ENCODE measurements at places on chromosomes 12 and 14.

- DNase-seq: no peak
Observed at GRCh38 chr14:80150301-80150700, 61.0 kb downstream of the DIO2 start.

- DNase-seq: no peak
Observed at GRCh38 chr12:50542448-50542847, 37.7 kb downstream of the DIP2B start.

DNA sequence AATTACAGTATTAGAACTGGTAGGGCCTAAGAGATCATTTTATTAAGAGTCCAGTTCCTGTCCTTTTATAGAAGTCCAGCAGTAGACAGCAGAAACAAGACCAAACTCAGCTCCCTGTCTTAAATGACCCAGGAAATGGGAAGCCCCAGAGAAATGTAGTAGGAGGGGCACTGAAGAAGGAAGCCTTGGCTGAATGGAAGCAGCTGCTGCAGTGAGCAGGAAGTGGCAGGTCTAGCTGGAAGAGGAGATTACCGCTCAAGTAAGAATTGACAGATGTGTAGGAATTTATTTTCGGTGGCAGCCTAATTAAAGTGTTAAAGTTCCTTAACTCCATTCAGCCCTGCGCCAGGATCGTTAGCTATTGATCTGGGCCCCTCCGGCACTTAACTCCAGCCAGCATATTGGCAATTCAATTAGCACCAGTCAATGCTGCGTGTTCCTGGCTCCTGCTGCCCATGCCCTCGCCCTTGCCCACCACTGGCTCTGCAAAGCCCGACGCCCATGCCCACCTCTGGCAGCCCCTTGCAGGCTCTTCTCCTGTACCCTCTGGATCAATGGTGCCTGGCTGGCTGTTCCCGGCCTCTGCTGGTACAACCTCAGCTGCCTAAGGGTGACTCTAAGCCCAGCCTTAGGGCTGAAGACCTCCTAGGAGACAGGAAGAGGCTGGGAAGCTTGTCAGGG is 21.1 kb downstream of the ZFHX2 start:
- no peak for DNase-seq

DNA sequence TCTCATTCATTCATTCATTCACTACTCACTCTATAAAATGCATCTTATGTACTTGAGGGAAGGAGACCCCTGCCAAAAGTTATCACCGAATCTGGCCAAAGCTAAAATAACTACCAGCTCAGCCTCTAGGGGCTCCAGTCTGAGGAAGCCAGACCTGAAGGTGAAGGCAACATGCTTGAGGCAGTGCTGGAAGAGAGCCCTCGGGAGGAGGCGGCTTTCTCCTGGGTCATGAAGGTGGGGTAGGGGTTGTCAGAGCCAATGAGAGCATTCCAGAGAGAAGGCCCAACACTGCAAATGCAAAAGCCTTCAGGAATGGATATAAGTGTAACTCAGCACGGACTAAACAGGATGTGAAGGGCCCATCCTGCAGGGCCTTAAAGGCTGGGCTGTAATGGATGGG is 62.4 kb downstream of the GSC start:
- DNase-seq: no peak

DNA sequence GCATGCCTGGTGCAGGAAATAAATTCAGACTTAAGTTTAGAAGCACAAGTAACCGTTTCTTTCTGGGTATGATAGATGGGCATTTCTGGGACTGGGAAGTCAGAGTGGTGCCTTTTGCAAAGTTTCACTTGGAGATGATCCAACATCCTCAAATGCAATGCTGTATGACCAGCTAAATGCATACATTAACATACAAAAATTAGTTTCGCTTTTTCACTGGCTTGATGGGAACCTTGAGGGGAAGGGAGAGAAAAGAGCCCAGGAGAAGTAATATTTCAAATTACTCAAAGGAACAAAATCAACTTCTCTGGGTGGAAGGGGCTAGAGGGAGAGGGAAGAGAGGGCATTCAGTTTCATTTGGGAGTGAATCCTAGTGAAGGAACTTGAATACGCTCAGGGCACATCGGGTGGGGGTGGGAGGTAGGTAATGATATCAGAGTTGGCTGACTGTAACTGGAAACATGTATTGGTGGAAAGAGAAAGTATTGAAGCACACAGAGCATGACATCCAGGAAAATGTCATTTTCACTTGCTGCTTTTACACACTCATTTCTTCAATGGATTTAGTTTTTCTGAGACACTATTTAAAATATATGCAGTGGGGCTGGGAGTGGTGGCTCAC is 175.5 kb downstream of the PTPRO start:
- DNase-seq: no peak

GRCh38 chr12:106917503-106917902 is 38.2 kb upstream of the TMEM263 start:
- no peak for DNase-seq

- peak; percentile 73 for DNase-seq
Observed at GRCh38 chr14:75566321-75566720, 12.1 kb upstream of the FLVCR2 start.

GRCh38 chr12:122235741-122236140 is 9.9 kb upstream of the DIABLO start:
- DNase-seq: no peak

Measured in stimulated activated CD4-positive, alpha-beta T cell treated with anti-CD3 and anti-CD28 coated beads, TNF-alpha, amount 100 ng/mL, for 24 hours (primary cell).